ENCODE measurements at places on chromosomes 6 and 20.
A peak's percentile ranks its signal among the peaks of the same experiment; 100 is the strongest.

GRCh38 chr20:16486532-16486931 is 86.7 kb downstream of the KIF16B start:
- DNase-seq, result no peak

DNA sequence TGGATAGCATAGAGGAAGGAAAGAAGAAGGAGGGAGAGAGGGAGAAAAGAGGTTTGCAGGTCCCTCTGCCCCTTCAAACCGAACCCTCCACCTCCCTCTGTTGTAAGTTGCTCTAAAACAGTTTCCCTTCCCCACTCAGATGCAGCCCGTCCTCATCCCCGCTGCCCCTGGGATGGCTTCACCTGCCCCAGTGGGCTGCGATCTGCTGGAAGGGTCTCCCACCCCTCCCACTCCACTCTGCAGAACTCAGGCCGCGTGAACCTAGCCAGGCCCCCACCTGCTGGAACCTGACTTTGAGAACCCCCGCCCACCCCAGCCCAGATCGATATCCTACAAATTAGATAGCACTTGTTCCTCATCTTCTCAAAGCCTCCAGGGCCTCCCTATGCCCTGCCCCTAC is 190.8 kb downstream of the DLL1 start:
- no peak for DNase-seq

DNA sequence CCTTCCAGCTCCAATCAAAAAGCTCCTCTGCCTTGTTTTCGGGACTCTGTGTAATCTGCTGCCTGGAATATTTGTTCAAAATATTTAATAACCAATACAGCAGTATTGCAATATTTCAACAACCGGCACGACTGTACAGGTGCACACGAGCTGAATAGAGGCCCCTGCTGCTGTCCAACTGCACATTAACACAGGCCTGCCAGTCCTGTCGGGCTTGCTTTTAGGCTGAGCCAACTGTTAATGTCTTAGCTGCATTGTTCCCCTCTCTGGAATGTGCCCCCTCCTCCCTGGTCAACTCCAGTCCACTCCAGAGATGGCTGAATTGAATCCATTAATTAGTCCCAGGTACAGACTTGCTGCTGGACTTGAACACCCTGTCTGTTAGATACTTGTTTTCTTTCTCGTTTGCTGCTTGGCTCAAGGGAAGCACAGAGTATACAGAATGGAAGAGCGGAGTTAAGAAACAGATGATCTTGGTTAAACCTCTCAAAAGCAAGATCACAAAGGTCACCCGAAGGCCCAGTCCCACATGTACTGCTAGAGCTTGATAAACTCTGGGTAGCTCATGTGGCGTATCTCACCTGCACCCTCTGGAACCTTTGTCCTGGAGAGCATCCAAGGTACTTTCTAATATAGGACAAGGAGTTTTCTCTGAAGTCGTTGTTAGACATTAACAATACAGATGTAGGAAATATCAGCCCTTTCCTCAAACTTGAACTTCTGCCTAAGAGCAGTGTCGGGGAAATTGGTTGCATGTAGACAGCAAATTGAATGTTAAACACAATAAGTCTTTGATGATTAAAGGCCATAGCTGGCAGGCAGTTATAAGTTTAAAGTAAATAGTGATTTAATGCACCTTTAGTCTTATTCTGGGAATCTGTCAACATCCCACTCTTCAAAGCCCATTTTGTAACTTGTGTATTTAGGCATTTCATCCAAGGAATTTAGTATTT is 31.9 kb downstream of the SHLD1 start:
- DNase-seq, result no peak

DNA sequence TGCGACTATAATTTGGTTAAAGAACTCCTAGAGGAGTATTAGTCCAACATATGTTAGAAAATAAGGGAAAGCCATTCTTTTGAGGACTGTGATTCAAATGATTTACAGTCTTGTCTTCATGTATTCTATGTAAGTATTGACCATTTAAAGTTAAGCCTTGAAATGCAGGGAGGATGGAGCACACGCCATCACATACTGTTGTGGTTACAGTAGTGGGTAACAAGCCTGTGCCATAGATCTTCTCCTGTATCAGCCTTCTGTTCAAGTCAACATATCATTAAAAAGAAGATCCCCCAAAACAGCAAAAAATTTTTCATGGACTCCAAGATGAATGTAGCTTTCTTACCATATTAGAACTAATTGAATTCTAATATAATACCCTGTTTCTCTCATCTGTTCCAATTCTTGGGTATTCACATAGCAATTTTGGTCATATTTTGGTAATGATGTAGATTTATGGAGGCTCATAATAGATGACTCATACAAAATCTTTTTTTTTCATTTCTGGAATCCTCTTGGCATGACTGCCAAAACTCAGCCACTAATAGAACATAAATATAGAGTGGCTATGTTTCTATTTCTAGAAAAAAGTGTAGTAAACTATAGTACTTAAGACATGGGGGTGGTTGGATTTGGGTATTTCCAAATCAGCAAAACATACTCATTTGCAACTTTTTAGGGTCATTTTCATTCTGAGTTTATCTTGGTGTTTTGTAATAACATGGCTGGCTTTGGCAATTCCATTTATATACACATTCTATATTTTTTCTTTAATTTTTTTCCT is 413.5 kb downstream of the BCKDHB start:
- peak; percentile 51 for DNase-seq

DNA sequence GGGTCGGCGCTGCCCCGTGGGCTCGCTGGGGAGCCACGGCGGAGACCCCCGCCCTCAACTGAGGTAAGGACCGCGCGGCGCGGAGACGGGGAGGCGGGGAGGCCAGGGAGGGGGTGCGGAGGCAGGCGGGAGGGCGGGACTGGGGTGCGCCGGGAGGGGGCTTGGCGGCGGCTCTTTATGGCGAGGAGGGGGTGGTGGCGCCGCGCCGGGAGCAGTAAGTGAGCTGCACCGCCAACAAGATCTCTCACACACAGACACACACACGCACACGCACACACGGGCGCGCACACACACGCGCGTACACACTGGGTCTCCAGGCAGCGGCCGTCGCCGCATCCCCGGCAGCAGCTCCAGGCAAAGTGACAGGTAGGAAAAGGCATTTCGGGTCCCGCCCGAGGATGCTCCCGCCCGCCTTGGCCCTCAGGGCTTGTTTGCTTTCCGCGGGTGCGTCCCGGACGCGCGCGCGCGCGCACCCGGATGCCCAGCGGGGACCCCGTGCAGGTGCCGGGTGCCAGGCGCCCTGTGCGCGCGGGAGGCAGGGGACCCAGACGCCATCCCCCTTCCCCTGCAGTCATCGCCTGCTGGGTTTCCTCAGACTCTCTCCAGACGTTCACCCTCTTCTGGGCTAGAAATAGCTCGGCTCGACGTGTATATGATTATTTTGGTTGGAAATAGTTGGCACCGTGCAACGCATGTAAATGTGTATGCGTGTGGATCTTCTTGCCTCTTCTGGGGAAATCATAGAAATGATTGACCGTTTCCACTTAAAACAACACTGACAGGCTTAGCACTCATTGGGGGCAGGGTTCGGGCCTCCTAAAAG is at the start of gene PLCB4:
TSS of gene PLCB4 (plus strand) at position 247 of the 823 bp plus-strand sequence. CDS start 238,728 bp downstream, outside the sequence.
- DNase-seq, result peak; percentile 39

DNA sequence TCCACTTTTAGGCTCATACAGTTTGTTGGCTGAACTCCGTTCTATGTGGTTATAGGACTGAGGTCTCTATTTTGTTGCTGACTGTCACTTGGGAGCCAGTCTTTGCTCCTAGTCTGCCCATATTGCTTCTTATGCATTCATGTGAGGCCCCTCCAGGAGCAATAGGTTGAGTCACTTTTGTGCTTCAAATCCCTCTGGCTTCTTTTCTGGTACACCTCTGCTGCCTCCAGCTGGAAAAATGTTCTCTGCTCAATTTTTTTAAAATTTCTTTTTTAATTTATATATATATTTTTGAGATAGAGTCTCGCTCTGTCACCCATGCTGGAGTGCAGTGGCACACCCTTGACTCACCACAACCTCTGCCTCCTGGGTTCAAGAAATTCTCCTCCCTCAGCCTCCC is 42.7 kb upstream of the NOX3 start:
- DNase-seq, result peak; percentile 16

- no peak for DNase-seq
Measured at GRCh38 chr6:43186706-43187105, 4.7 kb downstream of the CUL9 start.

DNA sequence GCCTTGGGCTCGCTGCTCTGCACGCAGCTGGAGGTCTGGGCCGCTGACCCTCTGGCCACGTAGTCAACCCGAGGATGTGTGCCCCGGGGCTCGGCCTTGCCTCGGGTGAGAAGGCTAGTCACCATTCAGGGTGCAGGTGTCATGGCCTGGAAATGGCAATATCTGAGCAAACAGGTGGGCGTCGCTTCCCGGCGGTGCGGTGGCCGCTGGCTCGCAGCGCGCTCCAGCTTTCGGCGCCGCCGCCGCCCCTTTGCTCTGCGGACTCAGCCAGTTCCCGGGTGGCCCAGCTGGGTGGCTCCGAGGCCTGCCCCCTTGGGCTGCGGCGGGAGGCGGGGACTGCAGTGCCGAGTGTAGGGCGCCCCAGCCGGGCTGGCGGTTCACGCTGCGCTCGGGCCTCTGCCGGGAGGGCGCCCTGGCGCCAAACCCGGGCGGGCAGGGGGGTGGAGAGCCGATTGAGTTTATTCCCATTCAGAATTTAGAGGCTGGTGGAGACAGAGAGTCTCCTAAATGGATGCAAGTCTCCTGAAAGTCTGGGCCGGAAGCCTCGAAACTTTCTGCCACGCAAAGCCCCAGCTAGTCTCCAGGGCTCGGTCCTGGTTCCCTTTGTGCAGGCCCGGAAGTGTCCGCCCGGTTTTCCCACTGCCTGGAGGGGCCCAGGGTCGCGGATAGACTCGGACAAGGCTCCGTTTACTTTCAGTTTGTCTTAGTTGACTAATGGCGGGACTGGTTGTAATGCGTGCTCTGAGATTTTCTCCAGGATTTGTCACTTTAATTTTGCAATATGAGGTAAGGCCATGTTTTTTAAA is 11.3 kb upstream of the TFAP2A start:
- peak; percentile 18 for DNase-seq
